Activated CD4-positive, alpha-beta T cell treated with anti-CD3 and anti-CD28 coated beads, Interleukin-2, amount 50 U/mL, for 1 hour (primary cell): ENCODE measurements at places on chromosomes 5 and 9.

GRCh38 chr5:31383734-31384133 lies 148.2 kb downstream of the DROSHA start:
- no peak for DNase-seq

DNA sequence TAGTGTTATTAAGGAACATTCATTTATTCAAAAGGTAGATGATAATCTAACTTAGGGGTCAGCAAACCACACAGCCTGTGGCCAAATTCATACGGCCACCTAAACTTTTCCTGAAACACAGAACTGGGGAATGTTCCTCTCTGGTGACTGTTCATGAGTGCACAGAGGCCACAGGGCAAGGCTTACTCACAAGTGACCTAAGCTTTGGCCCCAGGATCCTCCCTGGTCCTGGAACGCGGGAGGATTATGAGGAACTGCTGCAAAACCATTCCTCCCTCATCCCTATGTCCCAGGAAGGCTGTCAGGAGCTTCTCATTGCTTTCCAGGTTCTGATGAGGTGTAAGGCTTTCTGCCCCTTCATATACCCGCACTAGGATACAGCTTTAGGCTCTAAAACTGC lies 397.6 kb downstream of the SEMA5A start:
- no peak for DNase-seq

- no peak for DNase-seq
These were observed 9.5 kb downstream of the CAVIN4 start for GRCh38 chr9:100587375-100587774.

DNA sequence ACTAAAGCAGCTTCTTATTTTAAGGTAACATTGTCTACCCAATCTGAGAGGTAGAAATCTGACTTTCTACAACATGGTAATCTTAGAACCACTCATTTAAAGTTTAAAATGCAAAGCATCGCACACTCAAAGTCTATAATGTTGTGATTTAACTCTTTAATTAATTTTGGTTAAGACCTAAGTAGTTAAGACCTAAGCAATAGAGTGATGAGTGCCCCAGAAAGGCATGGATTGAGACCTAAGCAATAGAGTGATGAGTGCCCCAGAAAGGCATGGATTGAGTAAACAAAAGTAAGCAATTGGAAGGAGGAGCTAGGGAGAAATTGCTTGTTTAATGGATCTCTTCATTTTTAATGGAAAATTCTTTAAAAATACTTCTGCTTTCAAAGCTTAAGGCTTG lies 86.8 kb downstream of the NLN start:
- no peak for DNase-seq

GRCh38 chr5:131209506-131210150 lies 38.9 kb downstream of the LYRM7 start:
- DNase-seq: peak; percentile 39

DNA sequence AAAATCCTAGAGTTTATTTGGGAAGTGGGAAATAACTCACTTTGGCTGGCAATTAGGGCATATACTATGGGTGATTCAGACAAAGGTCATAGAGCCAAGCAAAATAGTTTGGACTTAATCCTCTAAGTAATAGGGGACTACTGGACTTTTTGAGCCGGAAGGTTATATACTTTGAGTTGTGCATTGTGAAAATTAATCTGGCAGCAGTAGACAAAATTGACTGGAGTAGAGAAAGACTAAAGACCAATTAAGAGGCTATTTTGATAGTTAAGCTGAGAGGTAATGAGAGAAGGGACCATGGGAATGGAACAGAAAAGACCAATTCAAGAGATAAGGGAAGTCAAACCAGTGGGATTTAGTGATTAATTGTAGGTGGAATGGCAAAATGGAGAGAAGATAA lies 28.9 kb downstream of the COX7C start:
- DNase-seq: no peak

DNA sequence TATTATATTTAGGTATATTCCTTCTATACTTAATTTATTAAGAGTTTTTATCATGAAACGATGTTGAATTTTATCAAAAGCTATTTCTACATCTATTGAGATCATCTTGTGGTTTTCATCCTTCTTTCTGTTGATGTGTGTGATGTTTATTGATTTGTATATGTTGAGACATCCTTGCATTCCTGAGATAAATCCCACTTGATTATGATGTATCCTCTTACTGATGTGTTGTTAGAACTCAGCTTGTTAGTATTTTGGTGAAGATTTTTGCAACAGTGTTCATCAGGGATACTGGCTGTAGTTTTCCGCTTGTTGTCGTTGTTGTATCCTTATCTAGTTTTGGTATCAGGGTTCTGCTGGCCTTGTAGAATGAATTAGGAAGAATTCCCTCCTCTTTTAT lies 213.6 kb downstream of the GDNF start:
- DNase-seq: no peak

- DNase-seq: no peak
These were observed 2.0 kb upstream of the NSD1 start for GRCh38 chr5:177131352-177132135.

GRCh38 chr5:138953387-138954256 lies 78.5 kb upstream of the LRRTM2 start:
- no peak for DNase-seq
